ENCODE measurements at places on chromosomes 5 and 9.

DNA sequence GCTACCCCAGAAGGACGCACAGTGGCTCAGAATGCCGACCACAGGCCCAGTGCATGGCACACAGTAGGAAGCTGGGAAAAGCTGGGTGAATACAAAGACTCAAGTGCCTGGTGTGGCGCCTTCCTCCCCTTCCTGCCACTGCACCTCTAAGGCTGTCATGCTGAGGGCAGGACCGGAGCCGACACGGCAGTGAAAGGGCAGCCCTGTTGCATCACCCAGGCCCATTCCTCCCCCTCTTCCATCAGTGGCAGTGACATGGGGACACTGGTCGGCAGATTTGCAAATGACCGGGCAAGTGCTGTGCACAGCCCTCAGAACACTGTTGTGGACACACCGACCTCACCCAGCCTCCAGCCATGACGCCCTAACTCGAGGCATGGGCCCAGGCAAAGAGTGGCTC lies 84.0 kb downstream of the STK10 start:
- DNase-seq = no peak

DNA sequence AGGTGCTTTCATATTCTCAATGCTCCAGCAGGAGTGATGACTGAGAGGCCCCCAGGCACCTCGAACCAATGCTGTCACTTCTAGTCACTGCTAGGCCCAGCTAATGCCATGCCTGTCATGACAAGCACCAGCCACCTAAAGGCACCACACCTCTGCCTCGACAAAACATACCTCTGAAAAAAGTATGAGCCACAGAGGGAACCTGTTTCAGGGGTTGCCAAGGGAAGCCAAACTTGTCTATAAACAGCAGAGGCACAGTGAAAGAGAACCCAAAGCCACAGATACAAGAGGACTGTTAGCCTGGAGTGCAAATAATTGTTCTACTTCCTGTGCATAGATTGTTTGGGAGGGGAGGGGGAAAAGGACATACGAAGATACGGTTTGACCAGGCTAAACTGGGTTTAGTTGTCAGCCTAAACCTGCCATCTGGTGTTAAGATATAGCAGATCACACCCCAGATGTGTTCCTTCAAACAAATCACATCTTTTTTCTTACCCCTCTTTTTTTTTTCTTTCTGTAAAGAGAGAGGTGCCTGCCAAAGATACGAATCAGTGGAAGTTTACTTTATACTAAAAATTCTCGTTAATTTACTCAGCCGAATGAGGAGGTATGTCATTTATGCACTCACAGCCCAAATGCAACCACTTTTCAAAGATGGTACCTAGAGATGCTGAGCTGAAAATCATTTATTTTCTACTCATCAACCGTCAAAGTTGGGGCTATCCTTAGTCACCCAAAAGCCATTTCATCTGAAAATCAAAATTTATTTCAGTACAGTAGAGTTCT lies 45.7 kb downstream of the BNC2 start:
- no peak for DNase-seq

DNA sequence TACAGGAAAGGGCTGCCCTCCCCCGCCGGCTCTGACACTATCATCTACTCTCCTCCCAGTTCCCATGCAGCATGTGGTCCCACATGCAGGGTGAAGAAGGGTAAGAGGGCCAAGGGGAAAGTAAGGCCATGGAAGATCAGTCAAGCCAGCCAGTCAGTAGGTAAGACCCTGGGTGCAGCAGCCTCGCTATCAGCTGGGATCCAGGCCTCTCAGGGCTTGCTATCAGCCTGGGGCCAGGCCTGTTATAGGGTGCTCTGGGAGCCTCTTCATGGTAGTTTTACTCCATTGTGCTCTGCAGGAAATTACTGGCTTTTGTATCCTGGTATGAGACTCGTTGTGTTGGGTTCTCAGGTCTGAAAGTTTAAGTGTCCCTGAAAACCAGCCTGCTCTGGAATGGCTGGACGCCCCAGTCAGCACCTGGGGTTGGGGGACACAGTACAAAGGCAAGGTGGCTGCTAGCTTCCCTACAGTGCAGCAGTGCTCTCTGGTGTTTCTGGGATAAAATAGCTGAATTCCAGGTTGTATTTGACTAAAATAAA lies 21.4 kb downstream of the SLC22A4 start:
- peak; percentile 34 for DNase-seq

- no peak for DNase-seq
Observed at GRCh38 chr5:111931655-111932054, 174.7 kb upstream of the NREP start.

- DNase-seq = no peak
Observed at GRCh38 chr9:33633636-33634035, 109.6 kb downstream of the ANKRD18B start.

- no peak for DNase-seq
Observed at GRCh38 chr9:72983512-72984225, 30.8 kb upstream of the ALDH1A1 start.

DNA sequence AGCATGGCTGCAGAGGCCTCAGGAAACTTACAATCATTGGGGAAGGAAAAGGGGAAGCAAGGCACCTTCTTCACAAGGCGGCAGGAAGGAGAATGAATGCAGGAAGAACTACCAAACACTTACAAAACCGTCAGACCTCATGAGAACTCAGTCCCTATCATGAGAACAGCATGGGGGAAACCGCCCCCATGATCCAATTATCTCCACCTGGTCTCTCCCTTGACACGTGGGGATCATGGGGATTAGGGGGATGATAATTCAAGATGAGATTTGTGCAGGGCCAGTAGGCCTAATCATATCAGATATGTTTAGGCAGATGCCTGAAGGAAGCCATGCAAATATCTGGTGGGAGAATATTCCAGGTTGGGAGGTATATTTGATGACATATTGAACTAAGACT lies 1176.4 kb upstream of the CDH18 start:
- no peak for DNase-seq

- no peak for DNase-seq
Observed at GRCh38 chr5:171676286-171676944, 109.2 kb upstream of the SMIM23 start.

DNA sequence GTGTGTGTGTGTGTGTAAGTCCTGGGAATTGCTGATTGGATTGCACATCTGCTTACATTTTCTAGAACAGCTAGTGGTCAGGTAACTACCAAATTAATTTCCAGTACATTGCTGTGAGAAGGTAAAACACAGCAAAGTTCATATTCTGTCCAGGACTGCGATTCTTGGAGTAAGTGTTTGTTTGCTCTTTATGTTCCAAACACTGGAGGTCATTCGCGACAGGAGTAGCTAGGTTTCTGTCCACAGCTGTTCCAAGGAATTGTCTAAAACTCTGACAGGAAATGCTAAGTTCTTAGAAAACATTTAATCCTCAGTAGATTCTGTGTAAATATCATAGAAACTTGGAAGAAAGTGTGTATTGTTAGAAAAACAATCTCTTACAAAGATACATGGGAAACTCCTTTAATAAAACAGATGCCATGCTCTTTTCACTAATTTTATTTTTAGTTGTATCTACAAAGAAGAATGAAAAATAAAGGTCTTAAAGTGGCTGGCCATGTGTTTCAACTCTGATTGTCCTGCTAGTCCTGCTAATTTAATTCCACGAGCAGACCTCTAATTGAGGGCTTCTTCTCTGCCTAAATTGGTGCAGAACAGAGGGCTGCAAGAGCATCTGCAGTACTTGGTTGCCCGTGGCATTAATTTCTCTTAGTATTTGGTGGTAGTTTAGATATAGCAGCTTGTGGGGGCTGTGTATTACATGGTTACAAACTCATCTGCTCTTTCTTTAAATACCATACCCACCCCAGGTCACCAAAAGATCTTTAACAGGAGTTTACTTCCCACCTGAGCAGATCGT lies 464.5 kb downstream of the RASEF start:
- peak; percentile 65 for DNase-seq

DNA sequence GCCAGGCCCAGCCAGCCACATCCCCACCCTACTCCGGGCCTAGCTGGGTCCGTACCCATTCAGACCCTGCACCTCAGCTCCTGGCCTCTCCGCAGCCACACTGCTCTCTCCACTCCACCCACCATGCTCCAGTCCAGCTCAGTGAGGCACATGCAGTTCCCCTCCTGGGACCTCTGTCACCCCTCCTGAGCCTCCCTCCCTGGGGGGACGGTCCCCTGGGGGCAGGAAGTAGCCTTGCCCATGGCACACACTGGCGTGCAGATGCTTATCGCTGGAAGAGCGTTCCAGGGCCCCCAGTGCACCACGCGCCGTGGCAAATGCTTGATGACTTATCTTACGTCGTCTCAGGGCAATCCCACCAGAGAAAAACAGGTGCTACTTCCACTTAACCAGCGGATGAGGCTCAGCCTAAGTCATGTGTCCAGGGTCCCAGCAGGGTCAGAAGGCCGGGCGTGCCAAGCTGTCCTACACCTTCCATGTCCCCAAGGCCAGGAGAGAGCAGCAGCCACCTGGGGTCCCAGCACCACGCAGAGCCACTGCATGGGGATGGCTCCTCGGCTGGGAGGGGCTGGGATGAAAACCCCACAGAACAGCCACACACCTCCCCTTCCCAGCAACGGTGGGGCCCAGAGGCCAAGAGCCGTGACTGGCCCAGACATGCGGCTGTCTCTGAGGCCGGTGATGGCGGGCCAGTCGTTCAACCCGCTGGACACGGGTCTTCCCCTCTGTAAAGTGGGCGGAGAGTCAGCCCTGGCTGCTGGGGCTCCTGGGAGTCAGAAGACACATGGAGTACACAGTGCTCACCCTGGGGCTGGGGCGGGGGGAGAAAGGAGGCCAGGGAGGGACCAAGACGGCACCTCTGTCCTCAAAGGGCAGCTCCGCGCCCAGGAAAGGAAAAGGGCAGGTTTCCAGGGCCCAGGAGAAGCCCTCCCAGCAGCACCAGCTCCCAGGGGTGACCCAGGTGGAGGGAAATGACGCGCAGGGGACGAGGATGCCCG lies 2.6 kb upstream of the CCDC187 start:
- DNase-seq = peak; percentile 56

GRCh38 chr9:89872426-89872912 lies 267.7 kb downstream of the GADD45G start:
- DNase-seq = no peak

DNA sequence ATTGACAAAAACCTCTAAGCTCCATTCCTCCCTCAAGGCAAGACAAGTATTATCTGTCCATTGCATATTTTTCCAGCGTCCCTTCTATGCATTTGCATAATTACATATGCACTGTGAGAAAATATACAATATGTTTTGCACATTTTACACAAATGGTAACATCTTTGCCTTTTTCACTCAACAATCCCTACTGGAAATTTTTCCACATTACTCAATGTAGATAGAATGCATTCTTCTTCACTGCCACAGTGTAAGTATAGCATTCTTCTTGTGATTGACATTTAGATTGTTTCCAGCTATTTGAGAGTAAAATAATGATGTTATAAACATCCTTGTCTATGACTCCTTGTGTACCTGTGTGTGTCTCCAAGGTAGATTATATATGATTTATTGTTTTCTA lies 205.0 kb downstream of the SLIT3 start:
- no peak for DNase-seq

DNA sequence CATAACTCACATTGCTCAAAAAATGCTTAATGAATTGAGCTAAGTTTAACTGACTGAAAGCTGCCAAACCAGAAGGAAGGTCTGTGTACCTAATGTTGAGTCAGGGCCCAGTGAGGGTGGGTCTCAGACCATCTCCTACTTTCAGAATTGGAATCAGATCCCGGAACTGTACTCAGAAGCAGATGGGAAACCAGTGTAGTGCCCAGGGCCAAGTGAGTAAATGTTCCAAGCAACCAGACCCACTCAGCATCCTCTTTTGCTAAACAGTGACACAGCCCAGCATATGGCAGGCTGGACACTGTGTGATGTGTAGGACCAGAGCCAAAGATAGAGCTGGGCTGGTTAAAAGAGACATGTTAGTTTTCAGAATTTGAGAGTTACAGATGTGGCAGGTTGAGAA lies 94.1 kb downstream of the PLCXD3 start:
- no peak for DNase-seq

DNA sequence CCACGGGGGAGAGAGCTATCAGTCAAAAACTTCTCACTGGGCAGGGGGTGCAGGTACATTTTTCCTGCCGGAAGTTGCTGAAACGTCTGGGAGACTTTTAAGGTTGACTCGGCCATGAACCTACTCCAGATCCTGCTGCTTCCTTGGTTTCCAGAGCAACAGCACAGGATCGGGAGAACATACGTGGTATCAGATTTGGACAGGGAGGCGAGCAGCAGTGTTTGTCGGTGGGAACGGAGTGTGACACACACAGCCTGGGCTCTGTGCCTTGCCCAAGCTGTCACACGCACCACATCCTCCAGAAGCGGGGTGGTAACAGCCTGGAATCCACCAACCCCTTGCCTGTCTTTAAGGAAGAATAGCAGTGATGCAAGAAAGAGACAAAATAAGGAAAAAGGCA lies 276.5 kb downstream of the SLIT3 start:
- no peak for DNase-seq

DNA sequence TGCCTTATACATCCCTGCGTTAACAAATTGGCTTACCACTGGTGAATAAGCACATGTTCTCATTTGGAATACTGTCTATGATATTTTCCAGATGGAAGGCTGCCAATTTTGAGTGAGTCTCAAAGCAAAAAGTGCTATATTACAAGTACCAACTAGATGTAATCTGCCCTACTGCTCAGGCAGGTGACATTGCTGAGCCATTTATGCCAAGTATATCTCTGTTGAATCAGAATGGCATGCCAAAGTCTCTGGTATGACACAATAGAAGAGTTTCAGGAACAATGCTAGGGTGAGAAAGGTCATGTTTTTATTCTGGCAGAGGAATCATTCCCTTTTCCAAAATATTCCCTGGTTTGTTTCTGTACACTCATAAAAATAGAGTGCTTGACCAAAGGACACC lies 356.5 kb downstream of the CDH9 start:
- no peak for DNase-seq

GRCh38 chr5:38426986-38427950 lies 129.2 kb downstream of the LIFR start:
- no peak for DNase-seq

- no peak for DNase-seq
Observed at GRCh38 chr5:78549043-78549442, 99.5 kb downstream of the LHFPL2 start.

- DNase-seq = no peak
Observed at GRCh38 chr9:107242073-107243030, 40.7 kb upstream of the RAD23B start.

DNA sequence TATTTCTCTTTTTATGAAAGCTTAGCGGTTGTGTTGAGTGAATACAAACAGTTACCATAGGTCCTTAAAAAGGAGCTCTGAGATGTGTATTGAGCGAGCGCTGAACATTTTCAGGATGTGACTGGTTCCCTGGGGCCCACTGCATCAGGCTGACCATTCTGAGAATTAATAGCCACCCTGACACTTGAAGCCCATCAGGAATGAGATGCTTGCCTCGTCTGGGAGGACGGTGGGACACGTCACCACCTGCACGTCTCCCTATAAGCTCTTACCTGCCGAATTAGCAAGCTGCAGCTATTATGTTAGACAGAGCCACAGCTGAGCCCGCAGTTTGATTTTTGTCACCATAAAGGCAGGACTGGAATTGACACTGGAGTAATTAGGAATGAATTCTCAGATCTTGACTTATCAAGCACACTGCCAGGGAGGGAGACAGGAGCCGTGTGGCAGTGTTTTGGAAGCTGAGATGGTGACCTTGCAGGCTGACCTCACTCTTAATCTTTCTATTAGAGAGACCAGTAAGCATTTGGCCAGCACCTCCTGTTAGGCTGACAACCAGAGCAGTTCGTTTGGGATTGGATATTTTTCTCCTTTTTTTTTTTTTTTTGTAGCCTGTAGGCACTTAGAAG lies 373.1 kb upstream of the WWC1 start:
- no peak for DNase-seq

GRCh38 chr9:122116040-122116439 lies 22.9 kb upstream of the TTLL11 start:
- DNase-seq = no peak

Data from BE2C (cell line).